ENCODE measurements at places on chromosomes 13 and 19.

GRCh38 chr19:31312009-31312676 is 37.1 kb downstream of the TSHZ3 start:
- no peak for DNase-seq

DNA sequence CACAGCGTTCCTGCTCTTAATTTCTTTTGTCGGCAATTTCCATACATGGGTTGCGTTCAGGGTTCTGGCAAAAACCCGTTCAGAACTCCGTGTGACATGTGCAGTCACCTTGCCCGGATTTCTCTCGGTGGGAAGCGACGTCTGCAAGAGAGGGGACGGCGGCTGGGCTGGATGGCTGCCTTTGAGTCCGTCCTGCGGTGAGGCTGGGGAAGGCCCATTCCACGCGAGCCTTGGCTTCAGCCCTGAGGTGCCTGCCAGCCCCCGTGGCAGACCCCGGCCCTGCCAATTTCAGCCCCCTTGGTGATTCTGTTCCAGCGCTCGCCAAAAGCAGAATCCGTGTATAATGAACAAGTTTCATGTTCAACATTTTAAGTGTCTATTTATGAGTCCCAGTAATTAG is 72.6 kb upstream of the TSHZ3 start:
- no peak for DNase-seq

DNA sequence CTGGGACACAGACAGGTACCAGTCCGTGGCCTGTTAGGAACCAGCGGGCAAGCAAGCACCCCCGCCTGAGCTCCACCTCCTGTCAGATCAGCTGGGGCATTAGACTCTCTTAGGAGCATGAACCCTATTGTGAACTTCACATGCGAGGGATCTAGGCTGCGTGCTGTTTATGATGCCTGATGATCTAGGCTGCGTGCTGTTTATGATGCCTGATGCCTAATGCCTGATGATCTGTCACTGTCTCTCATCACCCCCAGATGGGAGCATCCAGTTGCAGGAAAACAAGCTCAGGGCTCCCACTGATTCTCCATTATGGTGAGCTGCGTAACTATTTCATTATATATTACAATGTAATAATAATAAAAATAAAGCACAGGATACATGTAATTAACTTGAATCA is 3.6 kb downstream of the RASGRP4 start:
- DNase-seq = no peak

DNA sequence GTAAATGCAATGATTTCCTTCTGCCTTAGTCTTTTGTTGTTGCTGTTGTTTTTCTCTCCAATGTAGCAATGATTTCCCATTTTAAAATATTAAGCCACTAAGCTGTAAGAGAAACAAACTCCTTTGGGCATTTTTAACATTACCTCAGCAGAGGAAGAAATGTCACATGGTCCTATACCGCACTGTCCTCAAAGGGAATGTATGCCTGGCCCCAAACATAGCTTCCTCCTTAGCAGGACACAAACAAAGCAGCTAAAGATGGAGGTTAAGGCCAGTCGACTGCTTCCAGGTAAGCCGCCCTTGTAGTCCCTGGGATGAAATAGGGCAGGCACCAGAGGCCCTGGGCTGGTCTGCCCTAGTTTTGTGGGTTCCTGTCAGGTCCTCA is 249.0 kb downstream of the TSHZ3 start:
- no peak for DNase-seq

GRCh38 chr13:101529422-101529821 is 76.9 kb downstream of the ITGBL1 start:
- no peak for DNase-seq

DNA sequence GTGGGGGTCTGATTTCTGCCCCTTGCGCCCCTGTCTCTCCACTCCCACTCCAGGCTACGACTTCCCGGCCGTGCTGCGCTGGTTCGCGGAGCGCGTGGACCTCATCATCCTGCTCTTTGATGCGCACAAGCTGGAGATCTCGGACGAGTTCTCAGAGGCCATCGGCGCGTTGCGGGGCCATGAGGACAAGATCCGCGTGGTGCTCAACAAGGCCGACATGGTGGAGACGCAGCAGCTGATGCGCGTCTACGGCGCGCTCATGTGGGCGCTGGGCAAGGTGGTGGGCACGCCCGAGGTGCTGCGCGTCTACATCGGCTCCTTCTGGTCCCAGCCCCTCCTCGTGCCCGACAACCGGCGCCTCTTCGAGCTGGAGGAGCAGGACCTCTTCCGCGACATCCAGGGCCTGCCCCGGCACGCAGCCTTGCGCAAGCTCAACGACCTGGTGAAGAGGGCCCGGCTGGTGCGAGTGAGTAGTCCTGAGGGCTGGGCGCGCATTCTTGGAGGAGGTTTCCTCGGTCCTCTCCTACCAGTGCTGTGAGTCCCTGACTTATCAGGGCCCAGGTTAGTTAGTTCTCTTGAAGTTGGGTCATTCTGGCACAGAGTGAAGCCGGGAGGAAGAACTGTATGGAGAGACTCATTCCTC is 12.7 kb downstream of the EHD2 start:
- DNase-seq = no peak

GRCh38 chr19:1063030-1063908 is 3.7 kb upstream of the ARHGAP45 start:
- DNase-seq = no peak

GRCh38 chr13:74205313-74205690 is 71.1 kb upstream of the KLF12 start:
- DNase-seq = no peak

DNA sequence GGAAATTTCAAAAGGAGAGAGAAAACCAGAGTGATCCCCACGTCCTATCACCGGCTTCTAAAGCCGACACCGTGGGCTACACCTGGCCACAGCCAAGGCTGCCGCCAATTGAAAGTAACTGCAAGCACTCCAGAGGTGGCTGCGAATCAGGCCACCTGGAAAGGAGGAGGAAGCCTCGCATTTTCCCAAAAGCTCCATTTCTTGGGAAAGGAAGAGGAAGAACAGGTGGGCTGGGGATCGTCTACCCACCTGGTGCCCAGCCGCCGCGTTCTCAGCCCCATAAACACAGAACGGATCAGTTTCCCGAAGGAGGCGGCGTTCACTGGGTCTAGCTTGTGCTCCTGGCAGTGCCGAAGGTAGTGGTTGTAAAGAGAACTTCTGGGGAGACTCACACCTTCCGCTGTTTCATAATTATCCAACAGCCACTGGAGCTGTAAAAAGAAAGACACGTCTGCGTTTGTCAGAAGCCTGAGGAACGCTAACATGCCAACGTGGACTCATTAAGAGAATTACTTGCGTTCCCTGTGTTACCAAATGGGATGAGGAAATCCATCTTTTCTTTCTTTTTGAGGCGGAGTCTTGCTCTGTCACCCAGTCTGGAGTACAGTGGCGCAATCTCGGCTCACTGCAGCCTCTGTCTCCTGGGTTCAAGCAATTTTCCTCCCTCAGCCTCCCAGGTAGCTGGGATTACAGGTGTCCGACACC is 38.1 kb upstream of the RANBP3 start:
- DNase-seq = no peak

- DNase-seq = no peak
These were observed 77.3 kb downstream of the ZNF486 start for GRCh38 chr19:20244356-20244755.

DNA sequence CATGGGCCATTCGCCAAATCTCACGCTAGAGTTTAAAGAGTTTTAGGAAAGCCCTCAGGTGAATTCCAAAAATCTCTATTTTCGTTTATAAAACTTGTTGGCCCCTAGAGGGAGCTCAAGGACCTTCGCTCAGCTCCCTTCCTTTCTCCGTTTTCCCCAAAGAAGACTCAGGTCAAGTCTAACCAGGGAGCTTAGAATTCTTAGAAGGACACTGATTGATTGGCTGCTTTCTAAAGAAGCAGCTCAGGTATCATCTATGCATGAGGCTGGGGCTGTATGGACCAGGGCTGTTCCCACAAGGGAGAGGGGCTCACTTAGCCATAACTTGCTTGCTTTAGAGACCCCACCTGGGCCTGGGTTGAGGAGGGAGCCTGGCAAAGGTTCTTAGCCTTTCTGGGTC is 20.5 kb downstream of the DZIP1 start:
- no peak for DNase-seq

DNA sequence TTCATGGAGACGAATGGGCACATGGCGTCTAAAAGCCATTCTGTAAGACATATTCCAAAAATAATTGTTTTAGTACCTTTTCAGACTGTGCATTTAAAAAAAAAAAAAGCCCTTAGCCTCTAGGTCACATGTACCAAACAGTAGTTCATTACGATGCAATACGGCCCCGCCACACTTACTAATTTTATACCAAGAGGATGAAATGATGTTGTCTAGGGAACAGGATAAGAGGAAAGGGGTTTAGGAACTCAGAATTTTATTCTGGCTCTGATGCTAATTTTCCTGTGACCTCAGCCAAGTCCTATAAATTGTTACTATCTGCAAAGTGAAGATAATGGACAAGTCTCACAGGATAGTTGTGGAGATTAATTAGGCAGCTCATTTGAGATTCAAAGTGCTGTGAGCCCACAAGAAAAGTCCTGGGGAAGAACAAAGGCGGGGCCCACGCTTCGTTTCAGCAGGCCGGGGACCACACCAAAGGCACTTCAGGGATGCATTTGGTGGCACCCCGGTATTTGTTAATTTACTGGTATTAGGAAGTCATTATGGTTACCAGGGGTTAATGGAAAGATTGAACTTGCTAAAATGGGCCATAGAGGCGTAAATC is 511.1 kb downstream of the IRS2 start:
- DNase-seq = no peak

GRCh38 chr13:42532561-42533335 is 41.2 kb upstream of the TNFSF11 start:
- DNase-seq = no peak

DNA sequence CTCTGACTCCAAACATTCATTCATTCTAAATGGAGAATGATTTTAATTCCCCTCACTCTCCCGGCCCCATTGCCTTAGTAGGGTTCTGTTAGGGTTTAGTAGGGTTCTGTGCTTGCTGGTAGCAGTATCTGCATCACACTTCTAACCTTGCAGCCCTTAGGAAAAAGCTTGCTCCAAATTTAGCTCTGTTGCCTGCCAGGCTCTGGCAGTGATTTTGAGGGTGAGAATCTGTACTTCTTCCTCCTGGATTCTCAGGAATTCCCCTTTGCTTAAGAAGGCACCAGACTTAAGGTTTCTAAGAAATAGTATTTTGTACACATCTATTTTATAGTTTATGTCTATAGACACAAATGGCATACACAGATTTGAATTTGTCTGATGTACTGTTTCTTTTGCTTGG is 14.7 kb downstream of the B3GLCT start:
- DNase-seq = no peak

DNA sequence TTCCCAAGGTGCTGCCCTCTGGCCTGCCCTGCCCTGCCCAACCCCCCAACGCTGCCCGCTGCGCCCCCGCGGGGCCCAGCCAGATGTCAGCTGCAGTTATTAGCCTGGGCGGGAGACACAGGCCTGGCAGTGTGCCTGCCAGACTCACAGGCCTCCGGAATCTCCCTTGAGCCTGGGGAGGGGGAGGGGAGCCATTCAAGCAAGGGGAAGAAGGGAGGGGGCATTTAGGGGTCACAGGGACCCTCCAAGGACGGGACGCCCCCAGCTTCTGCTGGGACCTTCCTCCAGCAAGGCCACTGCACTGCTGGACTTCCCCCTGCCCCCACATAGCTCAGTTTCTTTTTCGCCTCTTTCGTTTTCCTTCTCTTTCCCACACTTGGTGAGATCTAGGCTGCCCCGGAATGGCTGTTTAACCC is 2.6 kb upstream of the JUNB start:
- DNase-seq = no peak

GRCh38 chr19:48479686-48480085 is 10.5 kb downstream of the CYTH2 start:
- no peak for DNase-seq
